NCI-H1092 (cell line): ENCODE measurements at places on chromosomes 3 and 15.

DNA sequence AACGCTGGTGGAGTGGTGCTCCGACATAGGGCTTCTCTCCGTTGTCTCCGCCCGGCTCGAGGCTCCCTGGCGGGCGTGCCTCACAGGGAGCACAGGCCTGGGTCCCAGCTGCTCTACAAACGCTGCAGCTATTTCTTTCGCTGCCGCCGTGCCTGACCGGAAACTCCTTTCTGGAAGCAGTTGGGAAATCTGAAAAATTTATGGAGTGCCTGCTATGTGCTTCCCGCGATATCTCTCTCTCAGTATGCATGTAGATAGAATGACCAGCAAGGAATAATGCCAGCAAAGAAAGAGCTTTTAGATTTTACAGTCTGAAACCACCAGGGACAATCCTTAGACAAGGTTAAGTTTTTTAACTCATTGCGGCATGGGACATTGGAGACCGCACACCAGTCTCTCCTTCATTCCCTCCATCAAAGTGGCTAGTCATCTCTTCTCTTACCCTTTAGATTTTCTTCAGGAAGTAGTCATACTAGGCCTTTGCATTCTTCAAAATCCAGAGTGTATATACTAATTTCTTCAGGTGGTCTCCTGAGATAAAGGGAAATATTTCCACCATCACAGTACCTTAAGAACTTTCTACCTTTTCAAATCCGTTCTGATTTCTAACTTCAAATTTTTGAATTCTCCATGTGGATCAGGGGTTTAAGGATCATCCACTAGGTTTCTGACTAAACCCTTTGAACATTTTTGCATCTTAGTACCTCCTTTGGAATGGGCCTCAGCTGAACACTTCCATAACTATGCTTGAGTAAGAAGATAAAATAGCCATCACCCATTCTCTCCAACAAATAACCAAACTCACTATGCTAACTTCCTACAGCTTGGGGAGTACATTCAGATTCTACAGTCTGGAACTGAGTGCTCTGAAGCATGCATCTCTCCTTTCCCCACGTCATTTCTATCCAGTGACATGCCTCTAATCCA lies 1.1 kb upstream of the NPHP3 start:
- no peak for DNase-seq

- DNase-seq: no peak
These were observed 611.7 kb downstream of the VGLL3 start for GRCh38 chr3:86379280-86379679.

- DNase-seq: no peak
These were observed 45.3 kb downstream of the PLS1 start for GRCh38 chr3:142641504-142641903.

DNA sequence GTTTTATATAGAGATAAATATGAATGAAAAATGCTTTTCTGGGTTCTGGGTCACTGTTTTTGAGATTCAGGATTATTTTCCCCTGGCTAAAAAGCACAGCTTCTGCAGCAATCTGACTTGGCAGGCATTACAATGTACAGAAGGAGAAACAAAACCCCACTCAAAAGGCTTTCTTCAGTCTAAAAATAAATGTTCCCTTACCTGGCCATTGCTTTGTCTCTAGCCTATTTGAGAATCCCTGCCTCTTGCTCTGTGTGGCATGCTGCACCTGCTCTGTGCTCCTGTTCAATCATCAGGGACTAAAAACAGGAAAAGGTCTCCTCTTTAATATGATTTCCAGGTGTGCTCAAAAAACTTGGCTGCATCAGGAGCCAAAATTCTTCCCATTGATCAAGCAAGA lies 187.4 kb upstream of the STAC start:
- no peak for DNase-seq

DNA sequence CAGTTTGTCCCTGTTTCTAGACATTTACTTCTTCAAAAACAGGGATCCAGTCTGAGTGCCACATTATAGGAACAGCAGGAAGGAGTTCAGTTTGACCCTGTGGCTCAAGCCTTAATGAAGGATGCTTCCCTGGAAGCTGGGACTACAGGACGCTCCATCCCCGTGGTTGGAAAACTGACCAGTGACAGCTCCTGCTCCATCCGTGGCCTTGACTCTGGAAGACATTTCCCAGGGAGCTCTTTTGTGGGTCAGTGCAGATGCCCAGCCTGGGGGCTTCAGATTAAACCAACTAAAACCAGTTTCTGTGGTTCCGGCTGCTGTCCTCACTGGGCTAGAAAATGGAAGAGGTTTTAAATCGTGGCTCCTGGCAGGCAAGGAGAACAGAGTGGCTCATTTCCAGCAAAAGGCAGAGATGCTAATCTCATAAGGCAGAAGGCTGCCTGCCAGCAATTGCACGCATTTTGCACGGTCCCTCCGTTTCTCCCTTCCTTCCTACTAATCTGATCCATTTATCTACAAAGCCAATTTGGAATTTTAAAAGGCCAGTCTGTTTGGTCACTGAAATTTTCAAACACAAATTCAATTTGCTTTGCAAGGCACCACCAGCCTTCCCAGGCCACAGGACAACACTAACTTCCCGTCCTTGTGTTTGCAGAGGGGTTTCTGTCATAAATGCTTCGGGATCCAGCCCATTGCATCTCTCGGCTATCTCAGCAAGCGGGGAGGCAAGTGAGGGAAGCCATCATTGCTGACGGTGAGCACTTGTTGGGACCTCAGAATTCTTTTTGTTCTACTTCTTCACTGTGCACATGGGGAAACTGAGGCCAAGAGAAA lies 6.2 kb upstream of the SSUH2 start:
- no peak for DNase-seq

GRCh38 chr3:164250923-164251322 lies 827.4 kb downstream of the SI start:
- no peak for DNase-seq

DNA sequence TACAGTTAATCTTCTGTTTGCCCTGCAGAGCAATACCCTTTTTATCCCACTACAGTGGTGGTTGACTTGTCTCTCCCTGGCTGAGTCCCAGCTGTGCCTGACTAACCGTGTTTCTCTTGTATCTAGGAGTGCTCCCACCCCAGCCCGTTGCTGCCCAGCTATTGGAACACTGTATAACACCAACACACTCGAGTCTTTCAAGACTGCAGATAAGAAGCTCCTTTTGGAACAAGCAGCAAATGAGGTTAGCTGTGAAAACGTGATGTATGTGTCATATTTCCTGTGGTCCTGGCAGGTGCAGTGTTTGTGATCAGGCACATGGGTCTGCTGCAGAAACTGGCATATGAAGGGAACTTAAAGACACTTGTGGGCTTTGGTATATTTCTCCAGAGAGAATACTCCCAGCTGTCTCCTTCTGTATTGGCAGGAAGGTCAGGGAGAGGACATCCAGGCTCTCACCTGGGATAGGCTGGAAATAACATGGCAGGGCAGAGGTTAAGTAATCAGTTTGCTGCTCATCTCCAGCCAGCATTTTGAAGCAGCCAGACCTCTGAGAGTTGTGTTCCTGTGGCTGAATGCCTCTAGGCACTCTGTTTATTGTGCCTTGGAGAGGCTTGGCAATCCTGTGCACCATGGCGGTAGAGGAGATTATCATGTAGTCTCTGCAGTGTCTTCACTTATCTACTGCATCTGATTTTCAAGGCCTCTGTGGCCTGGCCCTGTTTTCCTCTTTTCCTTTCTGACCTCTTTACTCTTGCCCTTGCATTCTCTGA lies 34.8 kb downstream of the ATG7 start:
- no peak for DNase-seq

DNA sequence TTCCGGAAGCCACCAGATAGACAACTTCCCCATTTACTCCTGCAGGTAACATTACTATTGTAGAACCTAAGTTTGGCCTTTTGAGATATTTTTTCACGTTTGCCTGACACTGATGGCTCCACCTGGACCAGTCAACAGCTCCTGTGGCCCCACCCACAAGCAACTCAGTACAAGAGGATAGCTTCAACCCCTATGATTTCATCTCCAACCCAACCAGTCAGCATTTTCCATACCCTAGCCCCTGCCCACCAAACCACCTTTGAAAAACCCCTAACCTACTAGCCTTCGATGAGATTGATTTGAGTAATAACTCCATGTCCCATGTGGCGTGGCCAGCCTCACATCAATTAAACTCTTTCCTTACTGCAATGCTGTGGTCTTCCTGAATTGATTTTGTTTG lies 950 bp upstream of the EHHADH start:
- no peak for DNase-seq

- no peak for DNase-seq
These were observed 15.8 kb upstream of the NFKBIZ start for GRCh38 chr3:101833446-101833974.

- DNase-seq: peak; percentile 20
These were observed 17.5 kb downstream of the SENP8 start for GRCh38 chr15:72135719-72136118.

DNA sequence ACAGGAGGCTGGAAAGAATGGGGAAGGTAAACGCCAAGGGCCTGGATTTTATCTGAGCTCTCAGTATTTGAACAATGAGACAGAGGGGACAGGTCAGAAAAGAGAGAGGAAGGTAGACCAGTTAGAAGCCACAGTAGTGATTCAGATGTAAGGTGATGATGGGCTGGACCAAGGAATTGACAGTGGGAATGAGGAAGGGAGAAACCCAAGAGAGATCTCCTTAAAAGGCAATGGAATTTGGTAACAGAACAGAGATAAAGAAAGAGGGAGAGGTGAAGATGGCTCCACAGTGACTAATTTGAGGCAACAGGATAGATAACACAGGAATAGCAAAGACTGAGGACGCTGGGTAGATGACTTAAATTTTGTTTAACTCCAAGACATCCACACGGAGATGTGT lies 11.4 kb upstream of the HEG1 start:
- no peak for DNase-seq

GRCh38 chr15:59014068-59014467 lies 26.6 kb downstream of the RNF111 start:
- no peak for DNase-seq

DNA sequence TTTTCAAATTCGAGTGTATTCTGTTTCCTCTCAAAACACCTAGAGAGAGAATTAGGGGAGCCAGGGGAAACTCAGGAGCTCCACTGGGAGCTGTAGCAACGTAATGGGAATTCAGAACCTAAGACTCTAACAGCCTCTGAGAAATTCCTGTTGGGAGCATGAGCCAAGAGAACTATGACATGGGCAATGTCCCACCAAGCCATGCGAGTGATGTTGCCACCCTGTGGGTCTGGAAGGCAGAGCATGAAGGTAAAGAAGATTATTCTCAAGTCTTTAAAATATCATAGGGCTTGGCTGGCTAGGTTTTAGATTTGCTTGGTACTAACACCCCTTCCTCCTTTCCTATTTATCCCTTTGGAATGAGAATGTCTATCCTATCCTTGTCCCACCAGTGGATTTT lies 392.6 kb upstream of the ADAMTS9 start:
- DNase-seq: no peak
